ENCODE measurements at places on chromosomes 2 and 18.

- no peak for DNase-seq
Observed at GRCh38 chr2:7010391-7011054, 93.3 kb downstream of the RNF144A start.

DNA sequence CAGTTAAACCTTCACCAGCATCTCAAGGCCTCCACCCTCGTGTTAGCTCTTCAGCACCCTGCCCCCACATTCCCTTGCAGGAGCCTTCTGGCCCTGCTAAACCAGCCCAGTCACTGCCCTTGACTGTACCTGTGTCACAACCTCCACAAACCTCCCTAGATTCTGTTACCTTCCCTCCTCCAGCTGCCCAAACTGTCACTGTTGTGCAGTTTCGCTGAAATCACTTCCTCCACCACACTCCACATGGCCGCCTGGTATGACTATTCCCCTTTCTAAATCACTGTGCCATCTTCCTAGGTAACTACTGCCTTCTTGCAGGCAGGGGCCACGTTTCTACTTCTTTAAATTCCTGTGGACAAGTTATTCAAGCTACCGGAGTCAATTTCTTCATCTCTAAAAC lies 160.2 kb downstream of the GALNT14 start:
- no peak for DNase-seq

DNA sequence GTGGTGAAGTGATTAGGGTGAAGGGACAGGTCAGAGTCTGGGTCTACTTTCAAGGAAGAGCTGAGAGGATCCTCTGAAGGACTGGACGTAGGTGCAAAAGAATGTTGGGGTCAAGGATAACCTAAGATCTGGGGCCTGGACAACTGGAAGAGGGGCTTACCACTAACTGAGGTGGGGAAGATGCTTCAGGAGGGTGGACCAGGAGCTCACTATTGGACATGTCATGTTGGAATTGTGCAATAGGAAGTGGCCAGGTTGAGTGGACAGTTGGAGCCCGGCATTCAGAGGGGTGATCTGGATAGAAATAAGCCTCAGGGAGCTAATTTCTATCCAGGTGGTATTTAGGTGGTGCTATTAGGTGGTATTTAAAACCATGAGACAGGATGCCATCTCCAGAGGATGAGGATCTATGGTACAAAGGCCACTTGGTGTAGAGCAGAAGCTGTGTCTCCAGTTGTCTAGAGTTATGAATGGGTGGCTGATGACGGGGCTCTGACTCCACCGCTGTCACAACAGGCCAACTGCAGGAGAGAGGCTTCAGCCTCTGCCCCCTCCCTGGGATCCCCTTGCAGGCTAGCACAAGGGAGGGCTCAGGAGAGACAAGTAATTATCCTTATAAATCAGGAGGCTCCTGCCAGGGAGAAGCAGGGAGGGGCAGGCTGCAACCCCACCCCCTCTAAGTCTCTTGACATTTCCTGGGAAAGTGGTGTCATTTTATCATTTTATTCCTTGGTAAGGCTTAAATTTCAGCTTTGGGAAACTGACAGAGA lies 158.0 kb downstream of the SMAD7 start:
- no peak for DNase-seq

- DNase-seq, result no peak
Observed at GRCh38 chr2:201182650-201183364, at the start of gene CASP10. Gene CASP10 (plus strand): TSS chr2:201183141. CDS start chr2:201185778, 2,637 bp downstream.

DNA sequence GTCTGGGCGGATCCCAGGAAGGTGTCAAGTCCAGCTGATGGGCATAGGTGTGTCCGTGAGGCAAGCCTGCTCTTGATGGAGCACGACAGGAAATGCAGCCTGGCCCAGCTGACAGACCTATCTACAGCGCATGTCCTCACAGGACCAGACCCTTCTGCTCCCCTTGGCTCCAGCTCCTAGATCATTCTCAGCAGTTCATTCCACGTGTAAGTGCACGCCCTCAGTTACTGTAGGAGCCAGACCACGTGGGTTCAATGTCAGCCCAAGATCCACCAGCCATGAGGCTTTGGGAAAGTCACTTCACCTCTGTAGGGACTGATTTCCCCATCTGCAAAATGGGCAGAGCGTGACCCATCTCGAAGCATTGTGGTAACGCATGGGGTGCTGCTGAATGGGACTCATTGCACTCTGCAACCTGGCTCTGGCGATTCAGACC lies 47.8 kb downstream of the TMEM17 start:
- no peak for DNase-seq

GRCh38 chr2:237732070-237732469 lies 66.5 kb upstream of the RBM44 start:
- DNase-seq, result no peak

GRCh38 chr2:7432436-7432835 lies 515.2 kb downstream of the RNF144A start:
- DNase-seq, result no peak

DNA sequence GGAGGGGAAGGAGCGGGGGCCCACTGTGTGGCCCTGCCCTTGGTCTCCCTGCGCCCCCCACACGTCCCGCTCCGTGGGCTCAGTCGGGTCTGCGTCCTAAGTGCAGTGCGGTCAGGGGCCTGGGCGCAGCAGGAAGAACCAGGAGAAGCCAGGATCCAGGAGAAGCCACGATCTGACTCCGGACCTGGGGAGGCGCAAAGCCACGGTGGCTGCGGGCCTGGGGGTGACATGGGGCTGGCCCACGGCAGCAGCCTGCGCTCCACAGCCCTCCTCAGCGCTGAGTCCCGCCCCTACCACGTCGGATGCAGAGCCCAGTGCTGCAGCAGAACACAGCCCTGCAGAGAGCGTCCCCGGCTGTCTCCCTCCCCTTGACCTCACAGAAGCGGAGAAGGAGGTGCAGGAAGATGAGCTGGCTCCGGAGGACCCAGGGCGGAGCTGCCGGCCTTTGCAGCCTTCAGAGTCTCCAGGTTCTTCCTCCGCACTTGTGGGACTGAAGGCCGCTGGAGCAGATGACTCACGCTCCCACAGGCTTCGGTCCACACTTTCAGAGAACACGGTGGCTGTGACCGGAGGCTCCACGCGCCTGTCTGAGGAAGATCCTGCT lies 589.2 kb upstream of the SALL3 start:
- DNase-seq, result no peak

DNA sequence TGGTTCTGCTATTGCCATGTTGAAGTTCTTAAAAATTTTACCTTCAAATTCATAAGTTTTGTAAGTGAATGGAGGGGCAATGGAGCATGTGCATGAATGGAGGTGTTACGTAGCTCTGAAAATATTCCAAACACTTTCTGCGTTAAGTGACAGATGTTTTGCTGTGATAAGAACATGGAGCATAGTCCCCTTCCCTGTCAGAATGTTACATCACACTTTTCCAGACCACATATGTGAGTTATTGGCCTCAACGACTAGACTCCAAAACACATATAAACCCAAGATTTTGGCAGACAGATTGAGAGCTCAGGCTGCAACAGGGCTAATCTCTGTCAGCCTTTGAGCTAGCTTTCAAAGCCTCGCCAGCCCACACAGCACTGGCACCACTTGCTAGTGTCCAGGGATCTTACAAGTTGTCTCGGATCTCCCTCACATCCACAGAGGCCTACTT lies 27.2 kb upstream of the MFSD6 start:
- DNase-seq, result no peak

DNA sequence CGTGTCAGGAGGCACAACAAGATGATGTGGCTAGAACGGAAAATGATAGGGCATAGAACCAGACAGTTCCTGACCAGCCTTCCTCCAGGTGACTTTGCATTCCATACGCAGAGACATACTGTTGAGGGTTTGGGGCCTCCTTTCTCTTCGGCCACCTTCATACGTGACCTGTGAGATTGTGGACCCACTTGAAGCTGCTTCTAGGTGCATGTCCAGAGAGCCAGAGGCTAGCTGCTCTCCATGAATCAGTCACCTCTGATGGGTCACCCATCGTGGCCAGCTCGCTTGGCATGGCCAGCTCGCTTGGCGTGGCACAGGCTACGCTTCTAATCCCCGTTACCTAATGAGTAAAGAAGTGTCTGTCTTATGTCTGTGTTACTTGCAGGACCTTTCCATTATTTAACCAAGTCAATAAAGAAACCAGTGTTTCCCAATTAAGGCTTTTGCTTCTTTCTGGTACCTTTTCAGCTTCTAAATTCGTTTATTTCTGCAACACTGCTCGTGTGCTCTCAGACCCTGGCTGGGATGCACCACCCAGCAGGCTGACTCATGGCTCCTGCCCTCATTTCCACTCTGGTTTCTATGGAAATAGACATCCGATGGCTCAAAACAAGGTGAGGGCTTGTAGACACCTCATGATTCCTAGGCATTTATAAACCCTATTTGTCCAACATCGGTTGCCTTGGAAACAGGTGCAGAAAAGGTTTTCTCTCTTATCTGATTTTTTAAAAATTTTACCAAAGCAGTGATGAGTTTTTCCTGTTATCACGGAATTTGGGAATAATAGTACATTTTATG lies 86.7 kb upstream of the B3GNT7 start:
- DNase-seq, result no peak

- DNase-seq, result no peak
Observed at GRCh38 chr2:235232449-235233433, 261.1 kb upstream of the AGAP1 start.

- DNase-seq, result no peak
Observed at GRCh38 chr2:136179602-136179975, 61.6 kb upstream of the CXCR4 start.

- DNase-seq, result no peak
Observed at GRCh38 chr2:144480285-144480684, 39.6 kb downstream of the ZEB2 start.

DNA sequence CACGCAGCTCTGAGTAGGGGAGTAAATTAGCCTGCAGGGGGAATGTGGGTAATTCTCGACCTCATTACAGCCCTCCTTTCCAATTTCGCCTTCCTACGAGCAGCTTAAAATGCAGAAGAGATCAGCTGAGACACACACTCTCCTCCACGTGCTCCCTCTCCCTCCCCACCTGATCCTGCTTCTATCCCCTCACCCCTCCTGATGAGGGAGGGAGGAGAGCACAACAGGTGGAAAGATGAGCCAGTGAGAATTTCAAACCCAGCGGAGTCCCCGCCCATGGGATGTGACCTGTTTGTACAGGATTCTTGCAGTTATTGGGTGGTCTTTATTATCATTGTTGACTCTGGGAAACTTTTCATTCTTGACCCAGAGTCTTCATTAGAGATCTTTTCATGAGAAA lies 35.5 kb downstream of the DDX18 start:
- no peak for DNase-seq

GRCh38 chr2:130916438-130916705 lies 79.7 kb downstream of the ARHGEF4 start:
- DNase-seq, result no peak

DNA sequence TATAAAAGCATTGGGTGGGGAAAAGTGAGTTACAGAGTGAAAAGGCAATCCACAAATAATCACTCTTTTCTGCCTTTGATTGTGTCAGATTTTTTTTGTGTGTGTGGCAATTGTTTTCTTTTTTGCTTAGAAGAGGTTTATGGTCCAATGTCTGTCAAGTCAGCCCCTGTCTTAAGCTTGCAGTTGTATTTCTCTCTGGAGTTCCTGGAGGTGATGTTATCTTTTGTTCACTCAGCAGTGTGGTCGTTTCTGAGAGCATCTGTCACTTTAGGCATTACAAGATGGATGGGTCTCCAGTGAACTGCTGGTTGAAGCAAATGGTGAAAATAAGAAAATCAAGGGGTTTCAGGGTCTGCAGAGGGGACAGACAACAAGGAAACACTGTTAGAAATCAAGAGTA lies 121.3 kb downstream of the GREB1L start:
- no peak for DNase-seq

GRCh38 chr2:135047300-135047699 lies at the start of gene MAP3K19:
Gene MAP3K19 (minus strand): TSS chr2:135047447. CDS start chr2:135024647, 22,800 bp downstream.
- no peak for DNase-seq

- no peak for DNase-seq
Observed at GRCh38 chr18:23844991-23845680, 155.9 kb downstream of the LAMA3 start.

DNA sequence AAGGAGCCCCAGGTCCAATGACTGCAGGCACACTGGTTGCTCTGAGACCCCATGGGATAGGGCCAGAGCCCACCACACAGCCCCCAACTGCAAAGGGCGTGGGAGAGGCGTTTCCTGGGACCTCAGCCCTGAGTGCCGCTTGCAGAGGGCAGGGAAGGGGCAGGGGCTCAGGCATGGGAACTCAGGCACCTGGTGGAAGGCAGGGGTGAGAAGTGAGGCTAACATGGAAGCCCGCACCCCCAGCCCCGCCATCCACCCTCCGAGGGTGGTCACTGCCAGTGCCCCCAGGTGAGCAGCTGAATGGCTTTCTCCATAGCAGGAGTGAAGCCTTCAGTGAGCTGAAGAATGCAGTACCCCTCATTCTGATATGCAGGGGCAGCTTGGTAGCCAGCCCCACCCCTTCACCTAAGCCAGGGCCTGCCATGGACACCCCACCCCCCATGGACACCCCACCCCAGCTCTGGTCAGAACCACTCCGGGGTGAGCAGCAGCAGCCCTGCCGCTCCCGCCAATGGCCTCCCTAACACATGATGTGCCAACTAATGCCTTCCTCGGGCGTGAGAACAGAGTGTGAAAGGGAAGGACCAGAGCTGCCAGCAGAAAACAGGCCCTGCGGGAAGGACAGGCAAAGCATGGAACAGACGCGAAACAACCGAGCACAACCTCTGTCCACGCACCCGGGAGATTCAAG lies 6.6 kb downstream of the KIF1A start:
- no peak for DNase-seq

GRCh38 chr2:108938077-108938710 lies 50.8 kb downstream of the EDAR start:
- DNase-seq, result no peak

DNA sequence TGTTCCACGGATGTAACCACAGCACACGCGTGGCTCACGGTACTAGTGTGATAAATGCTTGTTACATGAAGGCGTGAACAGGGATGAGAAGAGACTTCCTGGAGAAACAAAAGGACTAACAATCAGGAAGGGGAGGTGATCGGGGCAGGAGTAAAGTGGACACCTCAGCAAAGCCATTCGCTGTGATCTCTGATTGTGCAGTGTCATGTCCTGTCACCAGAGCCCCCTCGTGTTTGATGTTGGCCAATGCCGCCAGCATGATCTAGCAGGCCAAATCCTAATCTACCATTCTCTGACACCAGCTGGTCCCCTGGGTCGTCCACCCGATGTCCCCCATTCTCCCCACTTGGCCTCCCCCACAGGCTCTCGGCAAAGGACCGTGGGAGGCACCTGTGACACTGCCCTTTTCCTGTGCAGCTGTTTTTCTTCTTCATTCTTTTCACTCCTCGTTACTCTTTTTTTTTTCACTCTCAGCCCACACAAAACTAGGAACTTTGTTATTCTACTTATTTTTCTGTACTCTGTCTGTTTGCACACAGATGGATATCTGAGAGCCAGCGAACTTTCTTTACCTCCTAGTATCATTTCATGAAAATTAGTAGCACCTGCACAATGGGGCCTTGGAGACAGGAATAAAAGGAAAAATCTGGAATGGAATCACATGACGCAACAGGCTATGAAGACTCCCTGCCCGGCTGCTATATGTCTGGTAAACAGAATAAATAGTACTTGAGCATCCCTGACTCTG lies 146.8 kb downstream of the TGIF1 start:
- DNase-seq, result no peak

DNA sequence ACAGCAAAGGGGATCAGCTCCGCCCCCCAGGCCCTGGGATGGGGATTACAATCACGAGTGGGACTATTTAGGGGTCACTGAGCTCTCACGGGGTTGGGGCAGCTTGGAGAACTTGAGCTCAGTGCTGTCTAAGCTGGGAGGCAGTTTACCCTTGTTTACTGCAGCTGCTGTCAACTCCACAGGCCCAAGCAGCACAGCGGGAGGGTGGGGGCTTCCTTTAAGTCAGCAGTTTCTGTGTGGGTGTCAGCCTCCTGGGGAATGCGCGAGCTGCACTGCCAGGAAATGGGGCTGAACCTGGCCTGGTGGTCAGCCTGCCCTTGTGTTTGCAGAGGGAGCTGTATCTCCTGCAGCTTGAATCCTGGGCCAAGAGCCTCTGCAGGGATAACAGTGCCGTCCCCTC lies 29.8 kb downstream of the TOGARAM2 start:
- DNase-seq, result peak; percentile 27

All from stimulated activated CD8-positive, alpha-beta memory T cell treated with anti-CD3 and anti-CD28 coated beads, Interleukin-4, amount 100 ng/mL, for 1 hour (primary cell).